ENCODE measurements at places on chromosomes 12 and 14.

- ATAC-seq = no peak
Measured at GRCh38 chr12:50121641-50122040, 9.6 kb downstream of the COX14 start.

DNA sequence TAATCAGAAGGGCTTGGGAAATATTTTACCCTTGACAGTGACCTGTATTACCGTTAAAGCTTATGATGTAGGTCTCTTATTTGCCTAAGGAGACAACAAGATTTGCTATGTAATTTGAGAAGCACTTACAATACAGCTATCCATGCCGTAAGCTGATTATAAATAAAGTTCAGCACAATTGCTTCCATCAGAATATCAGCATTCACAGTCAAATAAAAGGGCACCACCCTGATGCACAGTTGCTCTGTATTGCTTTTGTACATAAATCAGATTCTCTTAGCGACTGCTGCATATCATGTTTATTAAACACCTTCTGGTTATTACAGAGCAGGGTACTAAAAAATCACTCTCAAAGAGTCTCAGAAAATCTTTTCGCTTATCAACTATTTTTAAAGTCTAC, 67.3 kb upstream of the VRK1 start:
- no peak for ATAC-seq

DNA sequence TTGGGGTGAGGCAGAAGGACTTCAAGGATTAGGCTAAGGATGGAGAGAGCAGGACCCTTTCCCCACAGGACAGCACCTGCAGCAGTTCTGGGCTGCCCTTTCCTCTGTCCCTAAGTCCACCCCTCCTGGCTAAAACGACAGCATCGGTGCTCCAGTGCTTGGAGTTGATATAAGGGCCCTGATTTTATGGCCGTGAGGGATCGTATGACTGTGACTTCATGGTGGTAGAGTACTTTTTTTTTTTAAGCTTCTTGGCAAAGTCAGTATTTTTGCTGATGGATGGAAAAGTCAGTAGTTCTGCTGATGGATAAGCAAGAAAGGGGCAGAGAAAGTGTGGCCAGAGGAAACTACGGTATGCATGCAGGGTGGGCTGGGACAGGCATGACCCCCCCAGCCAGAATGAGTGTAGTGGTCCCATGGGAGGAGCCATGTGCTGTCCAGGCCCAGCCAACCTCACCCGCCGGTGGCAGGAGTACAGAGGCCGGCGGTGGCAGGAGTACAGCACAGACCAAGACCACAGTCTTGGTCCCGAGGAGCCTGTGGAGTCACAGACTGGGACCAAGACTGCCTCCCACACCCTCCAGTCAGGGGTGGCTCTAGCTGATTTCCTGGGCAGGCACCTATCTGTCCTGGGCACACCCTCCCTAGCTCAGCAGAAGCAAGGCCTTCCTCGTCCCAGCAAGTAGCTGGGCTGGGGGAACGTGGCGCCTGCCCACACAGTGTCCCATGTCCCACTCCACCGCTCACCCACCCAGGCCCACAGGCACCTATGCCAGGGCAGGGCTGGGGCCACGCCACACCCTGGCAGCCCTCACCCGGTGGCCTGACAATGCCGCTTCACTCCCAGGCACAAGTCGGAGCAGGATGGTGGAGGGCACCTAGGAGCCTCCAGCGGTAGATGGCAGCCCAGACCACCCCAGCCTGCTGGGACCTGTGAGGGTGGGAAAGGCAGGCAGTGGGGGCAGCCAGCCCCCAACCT, 46.3 kb downstream of the CCDC88C start:
- no peak for ATAC-seq

GRCh38 chr14:100854435-100854834, 28.5 kb downstream of the MEG3 start:
- no peak for ATAC-seq

DNA sequence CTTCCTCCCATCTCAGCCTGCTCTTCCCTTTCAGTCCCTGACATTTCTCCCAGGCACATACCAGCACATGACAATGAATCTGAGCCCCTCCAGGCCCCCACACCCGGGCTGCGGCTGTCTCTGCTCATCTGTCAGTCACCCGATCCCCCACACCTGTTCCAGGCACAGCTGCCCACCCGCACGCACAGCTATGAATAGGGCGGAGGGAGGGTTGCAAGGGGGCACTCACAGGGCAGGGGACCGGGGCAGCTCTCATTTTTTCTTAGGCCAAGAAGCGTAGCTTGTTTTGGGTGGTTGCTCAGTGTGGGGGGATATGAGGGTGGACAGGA, 43.7 kb upstream of the TSPAN9 start:
- ATAC-seq = no peak

- no peak for ATAC-seq
Measured at GRCh38 chr12:28552251-28552970, 362.2 kb downstream of the CCDC91 start.

- no peak for ATAC-seq
Measured at GRCh38 chr12:9794484-9795093, 32.7 kb upstream of the KLRF1 start.

DNA sequence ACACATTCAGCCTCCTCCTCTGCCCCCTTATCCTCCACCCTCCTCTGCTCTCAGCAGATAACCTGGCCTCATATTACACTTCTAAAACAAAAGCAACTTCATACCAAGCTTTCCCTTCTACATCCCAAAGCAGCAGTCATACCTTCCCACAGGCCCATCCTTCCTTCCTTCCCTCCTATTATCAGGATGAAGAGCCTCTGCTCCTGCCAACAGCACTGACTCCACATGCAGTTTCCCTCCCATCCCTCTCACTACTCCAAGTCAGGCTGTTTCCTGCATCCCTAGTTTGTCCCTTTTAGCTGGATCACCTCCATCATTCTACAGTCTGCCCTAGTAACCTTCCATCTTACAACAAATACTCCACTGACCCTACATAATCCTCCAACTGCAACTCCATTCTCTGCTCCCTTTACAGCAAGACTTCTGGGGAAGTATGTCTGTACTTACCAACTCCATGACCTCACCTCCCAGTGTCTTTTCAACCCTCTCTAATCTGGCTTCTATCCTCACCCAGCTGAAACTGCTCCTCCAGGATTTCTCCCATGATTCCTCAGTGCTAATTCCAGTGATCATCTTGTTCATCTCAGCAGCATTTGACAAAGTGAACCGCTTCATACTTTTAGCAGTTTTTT, 4.9 kb upstream of the YEATS4 start:
- ATAC-seq = no peak

DNA sequence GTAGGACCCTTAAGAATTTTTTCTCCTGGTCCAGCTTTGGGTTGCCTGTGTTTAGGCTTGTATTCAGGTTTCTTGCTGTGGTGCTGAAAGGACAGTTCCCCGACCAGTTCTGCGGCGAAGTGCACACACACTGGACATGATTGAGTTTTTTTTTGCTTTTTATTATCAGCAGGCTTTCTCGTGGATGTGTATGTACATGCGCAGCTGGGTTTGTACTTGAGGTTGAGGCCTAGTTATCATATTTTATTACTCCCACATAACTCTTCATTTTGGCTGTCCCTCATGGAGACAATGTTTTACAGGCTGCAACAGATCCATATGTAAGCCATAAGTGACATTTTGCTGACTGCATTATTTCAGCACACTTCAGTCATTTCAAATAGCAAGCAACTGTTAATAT, 2.5 kb downstream of the SCN8A start:
- no peak for ATAC-seq

GRCh38 chr12:129276361-129277060, 423.2 kb downstream of the GLT1D1 start:
- ATAC-seq = no peak

GRCh38 chr12:67482751-67483661, 165.5 kb upstream of the DYRK2 start:
- peak; percentile 82 for ATAC-seq

DNA sequence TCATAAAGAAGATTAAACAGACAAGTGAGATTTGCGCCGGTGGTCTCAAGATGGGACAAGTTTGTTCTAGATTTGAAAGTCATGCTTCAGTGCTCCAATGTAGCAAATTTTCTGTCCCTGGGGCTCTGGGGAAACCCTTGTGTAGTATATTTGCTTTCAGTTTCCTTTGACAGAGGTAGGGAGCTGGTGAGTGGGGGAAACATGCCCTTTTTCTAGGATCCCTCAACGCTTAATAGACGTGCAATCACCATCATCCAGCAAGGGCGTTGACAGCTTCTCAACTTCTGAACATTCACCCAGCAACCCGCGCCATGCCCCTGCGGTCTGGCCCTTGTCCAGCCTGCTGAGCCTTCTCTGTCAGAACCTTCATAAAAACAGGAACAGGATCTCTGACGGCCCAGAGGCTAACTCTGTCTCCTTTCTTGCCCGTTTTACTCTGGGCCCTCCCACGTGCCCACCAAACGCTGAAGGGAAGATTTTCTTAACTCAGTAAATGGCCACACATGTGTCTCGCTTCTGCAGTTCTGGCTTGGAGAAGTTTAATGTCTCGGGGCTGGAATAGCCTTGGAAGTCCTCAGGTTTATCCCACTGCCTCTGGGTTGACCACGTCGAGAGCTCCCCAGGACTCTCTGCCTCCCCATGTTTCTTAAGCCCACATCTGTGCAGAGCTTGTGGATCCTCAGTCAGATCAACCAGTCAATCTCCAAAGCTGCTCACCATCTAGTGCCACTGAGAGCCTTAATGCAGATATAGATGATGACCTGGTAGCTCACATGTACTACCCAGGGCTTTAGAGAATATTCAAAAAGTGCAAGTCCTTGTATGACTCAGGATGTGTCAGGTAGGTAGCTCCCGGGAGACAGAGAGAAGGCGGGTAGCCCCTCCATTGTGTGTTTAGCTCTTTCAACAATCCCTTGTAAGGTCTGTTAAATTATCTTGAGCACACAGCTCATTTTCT, 58.1 kb upstream of the CCND2 start:
- no peak for ATAC-seq

DNA sequence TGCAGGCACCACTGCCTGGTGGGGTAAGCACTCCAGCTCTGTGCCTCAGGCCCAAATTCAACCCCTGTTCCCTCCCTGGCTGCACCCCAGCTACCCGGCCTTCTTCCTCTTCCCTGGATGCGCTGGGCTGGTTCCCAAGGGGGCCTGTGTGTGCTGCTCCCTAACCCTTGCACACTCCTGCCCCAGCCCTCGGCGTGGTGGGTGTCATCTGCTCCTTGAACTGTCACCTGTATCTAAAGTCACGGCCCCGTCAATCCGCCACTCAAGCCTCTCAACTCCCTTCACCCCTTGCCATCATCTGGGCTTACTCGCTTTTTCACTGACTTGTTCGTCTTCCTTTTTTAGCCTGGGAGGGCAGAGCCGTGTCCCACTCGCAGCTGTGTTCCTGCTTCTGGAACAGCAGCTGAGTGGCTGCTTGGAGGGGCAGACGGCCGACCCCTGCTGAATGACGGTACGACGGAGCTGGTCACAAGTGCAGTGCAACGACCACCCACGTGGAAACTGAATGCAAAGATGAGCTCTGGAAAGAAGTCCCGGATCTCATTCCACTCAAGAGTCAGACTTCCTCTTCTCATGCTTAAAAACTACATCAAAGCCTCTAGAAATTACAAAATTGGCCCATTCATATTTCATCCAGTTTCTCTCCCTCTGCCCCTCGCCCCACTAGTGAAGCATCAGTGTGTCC, 138.9 kb downstream of the PIWIL1 start:
- no peak for ATAC-seq

- ATAC-seq = no peak
Measured at GRCh38 chr12:69046363-69046762, 113.4 kb upstream of the CPM start.

GRCh38 chr12:69274861-69275260, 35.5 kb downstream of the CPSF6 start:
- ATAC-seq = peak; percentile 13

DNA sequence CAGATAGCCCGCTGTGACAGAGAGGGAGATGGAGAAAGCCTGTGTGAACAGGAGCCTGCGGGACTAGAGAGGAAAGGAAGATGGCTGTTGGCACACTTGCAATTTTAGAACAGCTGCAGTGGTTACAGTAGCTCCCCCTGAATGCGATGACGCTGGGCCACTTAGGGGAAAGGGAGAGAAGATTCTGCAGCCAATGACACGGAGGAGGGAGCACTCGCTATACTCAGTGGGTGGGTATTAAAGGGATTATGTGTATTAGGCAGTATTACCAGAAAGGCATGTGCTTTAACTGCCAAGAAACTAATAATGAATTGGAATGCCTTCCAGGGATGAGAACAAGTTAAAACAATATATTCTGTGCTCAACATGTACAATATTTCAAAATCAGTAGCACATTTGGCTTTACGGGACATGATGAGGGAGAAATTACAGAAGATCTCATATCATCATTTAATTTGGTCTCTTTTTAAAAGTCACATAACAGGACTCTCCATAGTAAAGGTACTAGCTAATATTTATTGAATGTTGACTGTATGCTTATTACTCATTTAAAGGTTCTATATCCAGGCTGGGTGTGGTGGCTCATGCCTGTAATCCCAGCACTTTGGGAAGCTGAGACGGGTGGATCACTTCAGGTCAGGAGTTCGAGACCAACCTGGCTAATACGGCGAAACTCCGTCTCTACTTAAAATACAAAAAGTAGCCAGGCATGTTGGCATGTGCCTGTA, 35.9 kb upstream of the FOS start:
- peak; percentile 86 for ATAC-seq

GRCh38 chr12:14481201-14481600, 86.5 kb downstream of the PLBD1 start:
- no peak for ATAC-seq
